ENCODE measurements at places on chromosomes 5 and 9.

GRCh38 chr9:23764219-23764618, 61.8 kb downstream of the ELAVL2 start:
- no peak for DNase-seq

GRCh38 chr5:173628501-173628900, 12.1 kb upstream of the BOD1 start:
- no peak for DNase-seq

- DNase-seq = no peak
These were observed 391.0 kb upstream of the PTPRD start for GRCh38 chr9:11003836-11004235.

DNA sequence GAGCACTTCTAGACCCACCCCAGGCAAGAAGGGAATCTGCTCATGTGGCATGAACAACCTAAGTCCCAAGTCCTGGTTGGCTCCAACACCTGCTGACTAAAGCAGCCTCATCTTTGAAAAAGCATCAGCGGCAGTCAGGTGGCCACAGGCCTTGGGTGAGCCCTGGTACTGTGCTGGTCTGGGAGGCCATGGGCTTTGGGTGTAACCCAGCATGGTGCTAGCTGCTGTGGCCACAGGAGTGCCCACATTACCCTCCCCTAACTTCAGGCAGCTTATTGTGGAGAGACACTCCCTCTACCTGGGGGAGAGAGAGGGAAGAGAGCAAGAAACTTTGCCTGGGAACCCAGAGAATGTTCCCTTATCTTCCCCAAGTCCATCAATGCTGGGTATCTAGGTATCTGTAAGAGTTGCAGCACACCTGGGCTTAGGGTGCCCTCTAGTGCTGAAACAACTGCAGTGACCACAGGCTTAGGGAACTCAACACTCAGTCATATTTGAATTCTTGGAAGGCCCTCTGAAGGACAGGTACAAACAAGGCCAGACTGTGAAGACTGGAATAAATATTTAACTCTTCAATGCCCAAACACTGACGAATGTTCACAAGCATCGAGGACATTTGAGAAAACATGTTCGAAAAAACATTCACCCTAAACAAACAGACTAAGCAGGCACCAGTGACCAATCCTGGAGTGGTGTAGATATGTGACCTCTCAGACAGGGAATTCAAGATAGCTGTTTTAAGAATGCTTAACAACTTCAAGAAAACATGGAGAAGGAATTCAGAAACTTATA, 69.9 kb upstream of the OR2K2 start:
- no peak for DNase-seq

GRCh38 chr9:114110180-114110579, 11.1 kb upstream of the KIF12 start:
- no peak for DNase-seq

DNA sequence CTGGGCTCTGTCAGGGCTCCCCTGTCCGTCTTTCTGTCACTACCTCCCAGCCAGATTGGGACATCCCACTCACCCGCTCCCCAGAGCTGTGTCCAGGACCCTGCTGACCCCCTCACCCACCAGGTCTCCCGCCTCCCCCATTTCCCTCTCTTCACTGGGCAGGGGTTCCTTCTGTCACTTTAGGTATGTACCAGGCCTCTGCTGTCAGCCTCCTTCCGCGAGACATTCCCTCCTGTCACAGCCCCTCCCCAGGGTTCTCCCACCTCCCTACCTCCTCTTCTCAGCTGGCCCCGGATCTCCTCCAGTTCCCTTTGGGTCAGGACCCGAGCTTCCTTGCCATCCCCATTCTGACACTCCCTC, 488 bp downstream of the POLR1E start:
- DNase-seq = no peak

DNA sequence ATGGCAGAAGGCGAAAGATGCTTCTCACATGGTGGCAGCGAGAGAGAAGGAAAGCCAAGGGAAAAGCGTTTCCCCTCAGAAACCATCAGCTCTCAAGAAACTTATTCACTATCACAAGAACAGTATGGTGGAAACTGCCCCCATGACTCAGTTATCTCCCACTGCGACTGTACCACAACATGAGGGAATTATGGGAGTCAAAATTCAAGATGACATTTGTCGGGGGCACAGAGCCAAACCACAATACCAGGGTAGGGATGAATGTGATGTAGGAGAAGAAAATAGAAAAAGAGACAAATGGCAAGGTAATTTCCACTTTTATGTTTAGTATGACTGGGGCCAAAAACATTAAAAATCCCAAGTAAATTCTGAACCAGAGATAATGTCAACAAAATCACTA, 216.8 kb downstream of the TRIM36 start:
- DNase-seq = no peak

DNA sequence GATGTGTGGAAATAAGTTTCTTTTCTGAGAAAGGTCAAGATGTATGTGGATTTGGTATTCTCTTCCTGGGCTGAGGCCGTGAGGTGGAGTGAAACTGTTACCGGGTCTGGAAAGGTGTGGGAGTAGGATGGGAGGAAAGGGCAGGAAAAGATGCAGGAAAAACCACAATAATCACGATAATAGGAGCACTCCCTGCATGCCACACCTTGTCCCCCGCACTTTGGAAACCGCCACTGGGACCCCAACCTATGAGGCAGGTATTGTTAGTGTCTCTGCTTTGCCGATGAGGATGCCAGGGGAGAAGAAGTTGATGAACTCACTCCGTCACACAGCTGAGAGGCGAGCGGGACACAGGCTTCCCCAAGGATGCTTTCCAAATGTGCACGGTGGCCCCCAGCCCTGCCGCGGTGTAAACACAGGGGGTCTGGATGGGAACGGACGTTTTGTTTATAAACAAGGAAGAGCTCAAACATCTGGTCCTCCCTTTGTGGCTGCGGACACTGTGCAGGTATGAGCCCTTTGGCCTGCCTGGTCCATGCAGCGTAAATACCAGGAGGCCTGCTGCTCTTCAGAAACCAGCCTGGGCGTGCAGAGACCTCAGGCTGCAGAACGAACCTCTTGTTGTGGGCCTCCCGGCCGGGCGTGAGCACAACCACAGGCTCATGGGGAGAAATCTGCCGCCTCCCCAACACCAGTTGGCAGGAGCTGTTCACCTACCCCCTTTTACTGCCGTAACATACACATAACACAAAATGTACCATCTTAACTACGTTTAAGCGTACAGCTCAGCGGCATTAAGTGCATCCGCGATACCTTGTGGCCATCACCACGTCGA, 126.7 kb downstream of the COL23A1 start:
- DNase-seq = no peak

GRCh38 chr5:98630621-98631020, 142.8 kb upstream of the RGMB start:
- no peak for DNase-seq

DNA sequence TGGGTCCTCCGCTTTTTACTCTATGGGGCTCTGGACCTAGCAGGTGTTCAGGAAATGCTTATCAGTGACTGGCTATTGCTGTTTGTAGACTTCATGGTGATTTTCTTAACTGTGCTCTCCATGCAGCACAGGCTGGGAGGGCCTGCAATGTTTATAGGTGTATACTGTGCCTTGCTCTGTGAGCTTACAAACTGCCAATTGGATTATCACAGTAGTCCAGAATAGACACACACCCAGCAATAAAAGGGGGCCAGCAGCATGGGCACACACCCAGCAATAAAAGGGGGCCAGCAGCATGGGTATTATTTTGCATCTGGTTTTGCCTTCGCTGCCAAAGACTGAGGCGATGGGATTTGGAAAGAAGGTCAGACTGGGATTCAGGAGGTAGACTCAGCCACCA, 100.0 kb downstream of the CRB2 start:
- DNase-seq = no peak

GRCh38 chr5:17042041-17042440, 106.0 kb upstream of the MYO10 start:
- no peak for DNase-seq

DNA sequence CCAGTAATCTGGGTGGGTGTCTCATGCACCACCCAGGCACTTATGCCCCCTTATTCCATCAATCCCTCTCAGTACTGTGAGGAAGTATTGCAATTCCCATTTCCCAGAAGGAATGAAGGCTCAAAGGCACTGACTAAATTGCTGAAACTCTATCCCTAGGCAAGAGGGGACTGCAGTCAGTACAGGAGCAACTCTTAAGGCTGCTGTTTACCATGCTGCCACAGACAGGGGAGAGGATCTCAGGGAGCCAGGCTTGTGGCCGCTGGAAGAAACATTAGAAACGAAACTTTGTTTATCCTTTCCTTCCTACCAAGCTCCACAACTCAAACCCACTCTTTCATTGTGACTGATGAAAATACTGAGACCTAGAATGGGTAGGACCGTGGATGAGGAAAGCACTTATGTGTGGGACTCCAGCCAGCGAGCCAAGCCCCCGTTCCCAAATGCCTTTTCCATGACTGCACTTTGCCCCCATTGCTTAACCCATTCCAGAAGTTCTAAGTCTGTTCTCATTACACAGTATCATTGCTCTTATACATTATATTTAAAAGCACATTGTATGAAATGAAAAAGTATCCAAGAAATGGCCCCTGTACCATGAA, 54.3 kb downstream of the TLE1 start:
- DNase-seq = no peak
